ENCODE measurements at places on chromosomes 3 and 15. TPM values are rescaled to one million over a fixed set of nuclear protein-coding genes. Genes with fewer than 3 reads are reported as not detected.

Gene MST1R
- polyA plus RNA-seq, result 0.23 TPM

Gene FETUB
- polyA plus RNA-seq, result 0.05 TPM

Gene TERC
- polyA plus RNA-seq, result 0.32 TPM

Gene ADGRG7
- polyA plus RNA-seq, result not detected

Gene ERICH6
- 0.08 TPM for polyA plus RNA-seq

Gene TRMT10C
- 13.7 TPM for polyA plus RNA-seq

Gene AQP9
- polyA plus RNA-seq, result not detected

- H3K36me3 ChIP-seq, result no peaks in the 10 kb centered on the region
- no peak overlapping the region for H3K4me3 ChIP-seq
- no peaks in the 10 kb centered on the region for H3K4me1 ChIP-seq
These were observed 76.3 kb upstream of the FAM98B start for GRCh38 chr15:38377636-38378035.

- DNase-seq, result peak; percentile 37
- no peak overlapping the region for H3K4me3 ChIP-seq
- H3K36me3 ChIP-seq, result no peaks in the 10 kb centered on the region
- H3K4me1 ChIP-seq, result peaks cover 20% of the 10 kb centered on the region
These were observed 11.9 kb upstream of the SRP14 start for GRCh38 chr15:40050788-40051470.

GRCh38 chr15:61685534-61685933 lies 374.7 kb downstream of the VPS13C start:
- no peak for DNase-seq
- no peaks in the 10 kb centered on the region for H3K36me3 ChIP-seq
- no peaks in the 10 kb centered on the region for H3K27me3 ChIP-seq
- H3K4me1 ChIP-seq, result peaks cover 15% of the 10 kb centered on the region
- H3K27ac ChIP-seq, result no peak overlapping the region

DNA sequence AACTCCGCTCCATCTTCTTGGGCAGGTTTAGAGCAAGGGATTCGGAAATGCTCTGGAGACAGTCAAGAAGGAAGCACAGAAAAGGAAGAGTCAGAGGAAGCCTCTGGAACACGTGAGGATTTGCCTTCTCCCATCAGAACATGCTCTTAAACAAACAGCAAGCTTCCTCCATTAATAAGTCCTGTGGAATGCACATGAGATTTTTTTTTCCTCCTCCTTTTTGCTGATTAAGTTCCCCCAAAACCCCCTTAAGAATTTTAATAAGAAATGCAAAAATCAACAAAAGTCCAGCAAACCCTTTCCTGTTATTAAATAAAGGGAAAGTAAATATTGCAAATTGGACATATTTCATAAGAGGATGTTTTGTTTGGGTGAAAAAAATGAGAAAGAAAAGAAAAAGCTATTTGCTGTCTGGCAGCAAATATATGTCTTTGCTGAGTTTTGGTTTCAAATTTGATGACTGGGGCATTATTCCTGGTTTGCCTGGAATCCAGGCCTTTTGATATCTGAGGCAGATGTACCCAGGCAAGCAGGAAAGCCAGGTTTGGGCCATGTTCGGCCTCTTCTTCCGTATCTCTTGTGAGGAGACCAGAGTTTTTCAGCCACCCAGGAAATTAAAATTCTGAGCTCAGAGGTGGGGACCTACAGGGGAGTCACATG lies 7.9 kb upstream of the TSEN2 start:
- peaks cover 2% of the 10 kb centered on the region for H3K4me1 ChIP-seq
- peak overlapping the region; percentile 77 for H3K27ac ChIP-seq
- H3K27me3 ChIP-seq, result no peaks in the 10 kb centered on the region
- DNase-seq, result no peak

GRCh38 chr3:194249323-194250097 lies 101.6 kb downstream of the CPN2 start:
- peak overlapping the region; percentile 95 for H3K27ac ChIP-seq
- peaks cover 55% of the 10 kb centered on the region for H3K4me1 ChIP-seq
- peak; percentile 77 for DNase-seq
- peaks cover 20% of the 10 kb centered on the region for H3K27me3 ChIP-seq

DNA sequence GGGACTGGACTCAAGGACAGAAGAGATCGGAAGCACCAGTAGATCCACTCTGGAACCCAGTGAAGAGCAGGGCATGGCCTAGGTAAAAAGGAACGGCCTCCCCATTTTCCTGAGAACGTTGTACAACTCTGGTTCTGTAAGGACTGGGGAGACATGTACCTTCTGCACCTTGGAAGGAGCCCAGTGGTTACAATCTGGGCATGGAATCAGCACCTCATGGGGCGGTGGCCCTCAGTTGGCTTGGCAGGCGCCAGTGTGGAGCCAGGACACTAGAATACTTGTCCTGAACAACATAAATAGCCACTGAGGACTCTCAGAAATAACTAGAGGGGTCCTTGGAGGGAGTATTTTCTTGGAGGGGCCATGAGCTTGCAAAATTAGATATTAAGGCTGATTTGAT lies 25.6 kb downstream of the EAF1 start:
- no peaks in the 10 kb centered on the region for H3K36me3 ChIP-seq
- H3K27ac ChIP-seq, result no peak overlapping the region
- H3K4me1 ChIP-seq, result no peaks in the 10 kb centered on the region

GRCh38 chr3:110810356-110810755 lies 261.3 kb upstream of the NECTIN3 start:
- no peak overlapping the region for H3K27ac ChIP-seq
- no peaks in the 10 kb centered on the region for H3K36me3 ChIP-seq
- peaks cover 23% of the 10 kb centered on the region for H3K4me1 ChIP-seq
- no peaks in the 10 kb centered on the region for H3K27me3 ChIP-seq

DNA sequence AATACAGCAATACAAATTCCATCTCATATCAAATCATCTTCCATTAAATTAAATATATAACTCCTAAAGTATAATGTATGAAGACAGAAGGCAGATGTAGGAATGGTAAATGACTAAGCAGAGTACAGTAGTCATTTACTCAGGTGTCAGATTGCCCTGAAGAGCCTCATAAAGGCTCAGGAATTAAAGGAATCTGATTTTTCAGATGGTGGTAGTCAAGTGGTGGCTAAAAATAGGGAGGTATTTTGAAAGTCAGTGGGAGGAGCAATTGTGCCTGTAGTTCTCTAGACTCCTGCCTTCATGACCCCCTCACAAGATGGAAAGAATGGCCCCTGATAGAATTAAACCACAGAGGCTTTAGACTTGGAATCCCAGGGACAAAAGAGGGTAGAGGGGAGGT lies 142.7 kb upstream of the SYNPR start:
- no peak for DNase-seq
- H3K27me3 ChIP-seq, result no peaks in the 10 kb centered on the region
- H3K36me3 ChIP-seq, result no peaks in the 10 kb centered on the region
- no peaks in the 10 kb centered on the region for H3K4me1 ChIP-seq
- H3K27ac ChIP-seq, result peak overlapping the region; percentile 47
- no peak overlapping the region for H3K4me3 ChIP-seq

DNA sequence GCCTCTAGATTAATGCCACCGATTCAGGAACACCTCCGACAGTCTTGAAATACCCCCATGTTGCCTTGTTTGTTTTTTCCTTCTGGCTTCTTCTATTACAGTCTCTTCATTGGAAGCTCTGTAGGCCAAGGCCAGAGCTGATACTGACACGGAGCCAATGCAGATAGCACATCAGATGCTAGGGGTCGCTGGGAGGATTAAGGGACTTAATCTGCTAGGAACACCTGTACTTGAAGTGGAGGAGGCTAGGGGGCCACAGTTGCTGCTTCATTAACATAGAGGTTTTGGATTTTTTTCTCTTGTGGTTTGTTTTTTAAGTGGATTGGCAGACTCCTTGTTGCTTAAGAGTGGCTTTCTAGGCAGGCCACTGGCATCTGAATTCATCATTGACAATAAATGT lies 49.6 kb downstream of the PARP14 start:
- no peak overlapping the region for H3K4me3 ChIP-seq
- H3K27ac ChIP-seq, result no peak overlapping the region
- H3K27me3 ChIP-seq, result no peaks in the 10 kb centered on the region
- no peak for DNase-seq
- peaks cover 2% of the 10 kb centered on the region for H3K36me3 ChIP-seq

- H3K27me3 ChIP-seq, result no peaks in the 10 kb centered on the region
- no peak overlapping the region for H3K4me3 ChIP-seq
- DNase-seq, result no peak
- H3K4me1 ChIP-seq, result peaks cover 26% of the 10 kb centered on the region
- H3K27ac ChIP-seq, result peak overlapping the region; percentile 99
- peaks cover 60% of the 10 kb centered on the region for H3K36me3 ChIP-seq
These were observed 101.3 kb downstream of the SENP2 start for GRCh38 chr3:185687271-185687878.

- H3K4me3 ChIP-seq, result no peak overlapping the region
- no peaks in the 10 kb centered on the region for H3K36me3 ChIP-seq
- no peak for DNase-seq
- H3K27me3 ChIP-seq, result no peaks in the 10 kb centered on the region
- H3K27ac ChIP-seq, result no peak overlapping the region
These were observed 74.6 kb downstream of the ARRDC4 start for GRCh38 chr15:98035134-98035533.

DNA sequence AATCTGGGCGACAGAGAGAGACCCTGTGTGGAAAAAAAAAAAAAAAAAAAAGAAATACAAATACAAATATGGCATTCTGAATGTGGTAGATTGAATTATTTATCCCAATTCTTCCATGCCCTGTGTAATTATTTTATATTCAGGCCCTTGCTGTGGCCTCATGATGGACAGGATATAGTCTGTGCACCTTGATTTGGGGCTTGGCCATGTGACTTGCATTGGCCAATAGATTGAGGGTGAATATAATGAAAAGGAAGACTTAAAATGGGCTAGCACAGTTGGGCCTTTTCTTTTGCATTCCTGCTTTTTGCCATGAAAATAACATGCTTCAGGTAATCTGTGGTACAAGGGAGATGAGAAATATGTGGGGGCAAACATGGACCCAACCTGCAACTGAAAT lies 27.1 kb upstream of the IGF2BP2 start:
- H3K4me3 ChIP-seq, result no peak overlapping the region
- DNase-seq, result no peak

DNA sequence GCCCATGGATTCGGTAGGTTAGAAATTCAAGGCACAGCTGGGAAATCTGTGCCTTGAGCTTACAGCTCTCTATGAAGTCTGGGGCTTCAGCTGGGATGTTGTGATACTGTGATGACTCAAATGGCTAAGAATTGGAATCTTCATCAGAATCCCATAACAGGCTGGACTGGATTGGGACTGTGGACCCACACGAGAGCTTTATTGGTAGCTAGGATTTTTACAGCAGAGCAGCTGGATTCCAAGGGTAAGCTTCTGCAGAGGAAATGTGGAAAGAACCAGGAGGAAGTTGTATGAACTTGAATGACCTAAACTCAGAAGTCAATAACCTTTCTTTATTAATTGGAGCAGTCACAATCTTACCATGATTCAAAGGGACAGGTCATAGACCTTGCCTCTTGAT lies 1187.1 kb downstream of the ROBO1 start:
- H3K4me3 ChIP-seq, result no peak overlapping the region
- no peaks in the 10 kb centered on the region for H3K4me1 ChIP-seq
- H3K36me3 ChIP-seq, result no peaks in the 10 kb centered on the region
- DNase-seq, result no peak
- H3K27me3 ChIP-seq, result no peaks in the 10 kb centered on the region
- no peak overlapping the region for H3K27ac ChIP-seq

DNA sequence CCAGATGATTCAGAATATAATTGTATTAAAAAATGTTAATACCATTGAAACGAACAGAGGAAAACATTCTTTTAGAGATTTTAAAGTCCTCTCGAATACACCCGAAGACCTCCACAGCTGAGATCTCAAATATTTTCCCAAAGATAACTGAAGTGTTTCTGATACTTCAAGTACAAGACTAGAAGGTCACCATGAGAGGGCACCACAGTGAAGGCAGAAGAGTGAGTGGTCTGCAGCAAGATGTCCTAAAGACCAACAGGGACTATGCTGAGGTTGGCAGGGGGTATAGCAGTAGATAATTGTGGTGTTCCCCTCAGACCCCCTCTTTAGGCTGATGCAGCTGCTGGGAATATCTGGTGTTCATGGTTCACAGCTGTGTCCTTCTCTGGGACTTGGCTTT lies 156.5 kb downstream of the PDCD6IP start:
- no peaks in the 10 kb centered on the region for H3K27me3 ChIP-seq
- no peak overlapping the region for H3K27ac ChIP-seq
- H3K4me3 ChIP-seq, result no peak overlapping the region
- no peaks in the 10 kb centered on the region for H3K36me3 ChIP-seq

GRCh38 chr3:49650637-49651036 lies 23.5 kb upstream of the APEH start:
- H3K4me1 ChIP-seq, result no peaks in the 10 kb centered on the region
- no peaks in the 10 kb centered on the region for H3K36me3 ChIP-seq
- no peak overlapping the region for H3K4me3 ChIP-seq
- no peaks in the 10 kb centered on the region for H3K27me3 ChIP-seq
- H3K27ac ChIP-seq, result no peak overlapping the region

GRCh38 chr3:143707848-143708247 lies 140.4 kb downstream of the SLC9A9 start:
- H3K4me1 ChIP-seq, result no peaks in the 10 kb centered on the region
- no peaks in the 10 kb centered on the region for H3K36me3 ChIP-seq
- no peak for DNase-seq
- H3K27ac ChIP-seq, result no peak overlapping the region

DNA sequence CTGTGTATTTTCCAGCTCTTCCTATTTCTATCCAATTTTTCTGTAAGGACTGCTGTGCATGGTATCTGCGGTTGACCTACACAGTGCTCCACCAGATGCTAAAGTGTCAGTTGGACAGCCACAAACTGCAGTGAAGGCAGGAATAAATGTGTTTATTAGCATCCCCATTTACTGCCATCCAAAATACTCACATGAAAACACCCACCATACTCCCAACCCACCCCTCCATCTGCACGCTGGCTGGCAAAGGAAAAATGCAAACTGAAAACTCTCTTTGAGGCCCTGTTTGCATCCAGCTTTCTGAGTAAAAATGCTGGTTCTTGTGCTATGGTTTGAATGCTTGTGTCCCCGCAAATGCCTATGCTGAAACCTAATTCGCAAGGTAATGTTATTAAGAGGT lies 515.5 kb downstream of the ZNF385D start:
- no peak for DNase-seq
- no peaks in the 10 kb centered on the region for H3K36me3 ChIP-seq
- no peaks in the 10 kb centered on the region for H3K27me3 ChIP-seq
- no peak overlapping the region for H3K4me3 ChIP-seq

DNA sequence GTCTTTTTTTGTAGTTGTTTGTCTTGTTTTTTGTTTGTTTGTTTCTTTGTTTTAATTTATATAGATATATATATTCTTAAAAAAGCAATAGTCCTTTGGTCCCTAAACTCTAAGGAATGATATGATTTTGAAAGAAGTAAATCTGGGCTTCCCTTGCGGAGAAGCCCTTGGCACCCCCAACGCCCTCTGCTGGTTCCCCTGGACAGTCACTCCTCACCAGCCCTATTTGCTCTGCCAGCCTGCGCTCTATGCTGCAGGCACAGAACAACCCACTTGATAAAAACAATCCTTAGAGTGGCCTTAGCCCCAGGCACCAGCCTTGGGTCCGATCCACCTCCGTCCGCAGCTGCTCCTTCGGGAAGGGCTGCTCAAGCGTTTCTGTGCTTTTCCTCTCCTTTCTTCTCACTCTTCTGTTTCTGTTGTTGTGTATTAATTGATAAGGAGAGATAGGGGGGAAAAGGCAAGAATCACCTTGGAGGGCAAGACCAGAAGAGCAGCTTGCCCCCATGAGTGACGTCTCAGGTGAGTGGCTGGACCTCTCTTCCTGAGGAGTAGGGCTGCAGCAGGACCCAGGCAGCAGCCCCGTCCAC lies 13.7 kb upstream of the PARP6 start:
- no peaks in the 10 kb centered on the region for H3K4me1 ChIP-seq
- no peaks in the 10 kb centered on the region for H3K36me3 ChIP-seq
- no peak overlapping the region for H3K27ac ChIP-seq
- H3K27me3 ChIP-seq, result no peaks in the 10 kb centered on the region
- H3K4me3 ChIP-seq, result no peak overlapping the region

Data from SK-N-SH (cell line).